Activated T-helper 1 cell treated with anti-CD3 and anti-CD28 coated beads, Interleukin-2, amount 50 U/mL, for 16 hours (primary cell): ENCODE measurements at places on chromosomes 7 and 10.

- no peak for DNase-seq
Observed at GRCh38 chr7:99806839-99807478, 20.9 kb upstream of the CYP3A43 start.

DNA sequence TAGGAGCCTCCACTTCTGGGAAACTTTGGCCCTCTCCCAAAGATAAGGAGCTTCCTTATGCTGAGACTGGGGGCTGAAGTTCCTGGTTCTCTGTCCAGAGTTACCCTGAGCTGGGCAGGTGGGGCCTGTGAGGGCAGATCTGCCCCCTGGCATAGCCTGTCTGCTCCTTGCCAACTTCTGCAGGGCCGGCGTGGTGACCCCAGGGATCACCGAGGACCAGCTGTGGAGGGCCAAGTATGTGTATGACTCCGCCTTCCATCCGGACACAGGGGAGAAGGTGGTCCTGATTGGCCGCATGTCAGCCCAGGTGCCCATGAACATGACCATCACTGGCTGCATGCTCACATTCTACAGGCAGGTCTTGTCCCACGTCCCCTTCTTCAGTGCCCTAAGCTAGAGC lies 4.3 kb downstream of the SFXN3 start:
- no peak for DNase-seq

DNA sequence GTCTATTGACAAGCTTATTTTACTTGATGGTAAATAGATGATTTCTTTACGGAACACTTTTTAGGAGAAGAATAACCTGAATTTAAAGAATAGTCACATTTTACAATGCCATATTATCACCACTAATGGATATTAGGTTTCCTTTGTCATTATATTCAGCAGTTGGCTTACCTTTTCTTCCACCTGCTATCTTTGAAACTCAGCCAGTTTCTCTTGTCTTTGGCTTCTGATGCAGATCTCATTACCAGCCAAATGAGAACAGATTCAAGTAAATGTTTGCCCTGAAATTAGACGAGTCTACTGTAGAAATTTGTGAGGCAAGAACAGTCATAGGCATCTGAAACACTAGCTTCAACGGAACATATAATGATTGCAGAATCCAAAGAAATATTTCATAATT lies 85.5 kb upstream of the OIT3 start:
- DNase-seq, result no peak

DNA sequence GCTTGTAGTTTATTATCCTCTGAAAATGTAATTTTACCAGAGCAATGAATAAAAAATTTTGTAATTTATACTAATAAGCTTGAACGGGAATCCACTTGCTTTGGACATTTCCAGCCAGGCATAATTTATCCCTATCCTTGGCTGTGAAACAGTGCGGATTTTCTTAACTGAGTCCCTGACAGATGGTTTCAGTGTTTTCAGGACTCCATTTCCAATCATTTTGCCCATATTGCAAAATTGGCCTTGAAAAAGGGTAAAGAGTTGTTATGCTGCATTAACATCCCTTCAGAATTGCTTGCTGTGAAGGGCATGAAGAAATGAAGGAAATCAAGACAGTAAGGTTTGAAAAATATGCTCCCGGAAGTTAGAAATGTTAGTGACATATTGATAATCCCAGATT lies 57.7 kb downstream of the NXPH1 start:
- DNase-seq, result no peak

GRCh38 chr7:99975782-99976521 lies at the start of gene AZGP1:
AZGP1 (minus strand) TSS chr7:99976031; CDS start chr7:99976020, 11 bp downstream.
- DNase-seq, result no peak

DNA sequence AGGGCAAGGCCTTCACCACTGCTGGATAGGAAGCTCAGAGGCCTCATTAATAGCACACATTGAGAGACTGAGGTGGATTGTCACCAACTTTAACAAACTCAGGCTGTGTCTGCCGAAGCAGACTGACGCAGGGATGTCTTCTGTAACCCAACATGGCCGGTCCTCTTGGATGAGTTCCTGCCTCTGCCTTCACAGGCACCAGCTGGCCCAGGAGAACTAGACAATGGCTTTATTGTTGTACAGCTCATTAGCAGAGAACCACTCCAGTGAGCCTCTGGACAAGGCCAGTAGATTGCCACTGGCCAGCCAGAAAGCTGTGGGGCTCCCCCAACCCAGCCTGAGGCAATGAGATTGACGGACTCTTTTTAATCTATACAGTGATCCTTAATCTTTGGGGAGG lies 9.4 kb downstream of the NODAL start:
- no peak for DNase-seq

GRCh38 chr10:123831259-123831658 lies 60.3 kb downstream of the CPXM2 start:
- no peak for DNase-seq

GRCh38 chr10:24645784-24646183 lies 77.9 kb downstream of the ARHGAP21 start:
- no peak for DNase-seq

GRCh38 chr10:11106621-11107374 lies 89.1 kb downstream of the CELF2 start:
- DNase-seq, result no peak

DNA sequence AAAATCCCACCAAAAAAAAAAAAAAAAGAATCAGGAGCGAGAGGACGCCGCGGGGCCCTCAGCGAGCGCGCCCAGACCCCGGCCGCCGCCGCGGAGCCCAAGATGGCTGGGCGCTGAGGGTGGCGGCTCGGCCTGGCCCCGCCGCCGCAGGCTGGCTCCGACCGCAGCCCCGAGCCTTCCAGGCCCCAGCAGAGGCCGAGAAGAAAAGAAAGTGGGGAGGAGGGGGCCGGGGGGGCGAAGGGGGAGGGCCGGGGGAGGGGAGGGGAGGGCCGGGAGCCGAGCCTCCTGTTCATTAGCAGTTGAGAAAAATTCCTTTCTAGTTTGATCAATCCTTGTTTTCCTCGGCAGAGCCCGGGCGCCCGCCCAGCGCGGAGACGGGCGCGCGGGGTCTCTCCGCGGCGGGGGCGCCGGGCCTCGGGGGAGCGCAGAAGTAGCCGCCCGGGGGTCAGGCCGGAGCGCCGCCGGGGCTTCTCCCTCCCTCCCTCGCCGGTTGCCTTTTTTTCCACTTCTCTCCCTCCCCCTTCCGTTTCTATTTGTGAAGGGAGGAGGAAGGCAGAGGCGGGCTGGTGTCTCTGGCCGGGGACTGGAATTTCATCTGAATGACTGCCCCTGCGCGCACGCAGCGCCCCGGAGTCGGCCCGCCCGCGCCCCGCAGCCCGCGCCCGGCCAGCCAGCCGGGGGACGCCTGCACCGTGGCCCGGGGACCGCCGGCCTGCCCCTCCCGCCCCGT lies 778 bp upstream of the TRIM8 start:
- DNase-seq, result no peak

- no peak for DNase-seq
Observed at GRCh38 chr10:12583891-12584595, 234.7 kb downstream of the CAMK1D start.

- no peak for DNase-seq
Observed at GRCh38 chr7:5282543-5283316, at the start of gene SLC29A4. SLC29A4 (plus strand) TSS chr7:5282943; CDS start chr7:5287817, 4,874 bp downstream.

DNA sequence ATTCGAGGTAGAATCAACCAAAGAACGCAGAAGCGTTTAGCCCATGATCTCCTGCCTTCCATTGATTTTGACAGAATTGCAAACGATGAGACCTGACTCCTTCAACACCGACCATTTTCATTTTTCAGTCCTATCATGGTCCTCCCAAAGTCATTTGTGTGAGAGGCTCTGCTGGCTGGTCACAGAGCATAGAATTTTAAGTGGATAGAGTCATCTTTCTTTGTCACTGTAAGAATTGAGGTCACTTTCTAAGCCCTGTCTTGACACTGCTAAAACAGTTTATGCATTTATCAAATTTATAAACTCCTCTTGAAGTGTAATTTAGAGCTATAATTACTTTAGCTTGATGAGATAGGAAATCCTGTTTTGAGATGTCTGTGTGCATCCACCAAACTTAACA lies 72.0 kb downstream of the UBE3C start:
- DNase-seq, result no peak

DNA sequence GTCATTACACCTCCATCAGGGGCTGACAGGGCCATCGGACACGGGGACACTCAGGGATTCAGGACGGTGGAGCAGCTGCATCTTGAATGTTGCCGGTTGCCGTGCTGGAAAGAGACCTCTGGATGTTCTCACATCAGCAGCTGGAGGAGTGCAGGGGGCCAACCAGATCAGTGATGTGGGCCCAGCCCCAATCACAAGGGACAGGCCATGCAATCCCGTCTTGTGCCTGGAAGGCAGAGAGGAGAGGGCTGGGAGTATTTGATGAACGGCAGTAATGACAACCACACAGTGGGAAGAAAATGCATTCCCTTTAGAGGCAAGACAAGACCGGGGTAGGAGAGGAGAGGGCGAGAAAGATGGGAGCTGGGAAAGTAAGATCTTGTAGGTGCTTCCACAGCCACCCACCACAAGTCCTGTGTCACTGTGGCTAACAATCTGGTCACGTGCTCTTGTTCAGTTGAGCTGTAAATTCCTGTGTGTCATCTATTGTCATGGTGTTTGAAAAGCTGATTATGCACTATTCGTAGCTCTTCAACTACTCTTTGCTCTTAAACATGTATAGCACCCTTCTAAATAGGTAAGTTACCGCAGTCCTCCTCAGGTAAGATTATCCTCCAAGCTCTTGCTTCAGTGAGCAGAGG lies 85.9 kb upstream of the LEP start:
- DNase-seq, result no peak

- no peak for DNase-seq
Observed at GRCh38 chr7:155507576-155507975, 38.8 kb downstream of the CNPY1 start.

DNA sequence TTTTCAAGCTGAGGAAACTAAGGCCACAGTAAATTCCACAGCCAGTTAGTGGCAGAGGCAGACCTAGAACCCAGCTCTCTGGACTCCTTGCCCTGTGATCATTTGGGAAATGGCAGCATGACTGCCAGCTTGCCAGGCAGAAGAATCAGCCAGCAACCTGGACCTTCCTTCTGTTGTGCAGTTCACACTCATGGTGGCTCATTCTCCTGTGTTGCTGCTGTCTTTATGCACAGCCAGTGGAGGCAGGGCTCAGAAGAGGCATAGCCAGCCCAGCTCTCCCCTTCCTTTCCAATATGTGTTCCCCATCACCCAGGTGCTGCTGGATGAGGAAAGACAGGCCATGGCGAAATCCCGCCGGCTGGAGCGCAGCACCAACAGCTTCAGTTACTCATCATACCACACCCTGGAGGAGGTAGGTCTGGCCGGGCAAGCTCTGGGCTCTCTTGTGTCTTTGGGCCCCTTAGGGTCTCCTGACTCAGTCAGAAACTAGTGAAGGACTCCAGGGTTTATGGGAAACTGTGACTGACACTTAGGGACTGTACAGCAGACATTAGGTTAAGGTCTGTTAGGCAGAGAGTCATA lies 14.8 kb downstream of the CPA5 start:
- DNase-seq, result no peak

- no peak for DNase-seq
Observed at GRCh38 chr10:26485150-26485941, 47.2 kb downstream of the APBB1IP start.

DNA sequence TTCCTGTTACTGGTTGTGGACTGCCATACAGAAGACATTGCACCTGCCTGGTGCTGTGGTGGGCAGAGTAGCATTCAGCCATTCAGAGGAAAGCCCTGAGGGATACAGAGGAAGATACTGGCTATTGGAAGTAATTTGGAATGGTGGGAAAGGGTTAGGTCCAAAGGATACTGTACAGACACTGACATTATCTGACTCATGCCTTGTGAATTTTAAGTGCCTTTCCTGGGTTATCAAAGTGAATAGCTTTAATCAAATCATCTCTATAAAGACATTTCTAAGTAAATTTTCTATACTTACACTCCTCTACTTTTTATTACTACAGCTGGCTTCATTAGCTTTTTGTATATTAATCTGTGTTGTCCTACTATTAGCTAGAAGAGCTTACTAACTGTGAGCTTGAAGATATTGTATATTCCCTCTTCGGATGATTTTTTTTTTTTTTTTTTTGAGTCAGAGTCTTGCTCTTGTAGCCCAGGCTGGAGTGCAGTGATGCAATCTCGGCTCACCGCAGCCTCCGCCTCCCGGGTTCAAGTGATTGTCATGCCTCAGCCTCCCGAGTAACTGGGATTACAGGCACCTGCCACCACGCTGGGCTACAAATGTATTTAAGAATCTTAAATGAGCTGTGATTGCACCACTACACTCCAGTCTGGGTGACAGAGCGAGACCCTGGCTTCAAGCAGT lies 186.5 kb downstream of the ADK start:
- no peak for DNase-seq

DNA sequence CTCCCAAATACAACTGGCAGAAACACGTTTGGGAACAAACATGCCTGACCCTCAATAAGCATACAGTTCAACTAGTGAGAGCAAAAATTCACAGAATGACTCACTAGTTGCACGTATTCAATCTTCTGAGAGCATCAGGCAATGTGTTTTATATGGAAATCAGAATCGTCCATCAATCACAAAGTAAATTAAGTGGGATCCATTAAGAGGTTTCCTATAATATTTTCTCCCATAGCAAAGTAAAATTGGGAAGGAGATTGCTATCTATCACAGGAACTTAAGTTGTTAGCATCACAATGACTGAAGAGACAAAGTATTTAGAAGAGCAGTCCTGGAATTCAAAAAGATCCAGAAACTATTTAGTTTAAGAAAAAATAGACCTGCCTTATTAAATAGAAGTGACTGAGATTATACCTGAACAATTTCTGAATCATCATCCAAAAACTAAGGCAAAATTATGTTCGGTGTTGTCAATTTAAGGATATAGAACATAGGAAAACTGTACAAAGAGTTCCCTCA lies 28.3 kb downstream of the INHBA start:
- no peak for DNase-seq

GRCh38 chr10:3873728-3874461 lies 88.9 kb upstream of the KLF6 start:
- DNase-seq, result no peak

- DNase-seq, result no peak
Observed at GRCh38 chr7:115631782-115632181, 398.8 kb downstream of the TFEC start.

DNA sequence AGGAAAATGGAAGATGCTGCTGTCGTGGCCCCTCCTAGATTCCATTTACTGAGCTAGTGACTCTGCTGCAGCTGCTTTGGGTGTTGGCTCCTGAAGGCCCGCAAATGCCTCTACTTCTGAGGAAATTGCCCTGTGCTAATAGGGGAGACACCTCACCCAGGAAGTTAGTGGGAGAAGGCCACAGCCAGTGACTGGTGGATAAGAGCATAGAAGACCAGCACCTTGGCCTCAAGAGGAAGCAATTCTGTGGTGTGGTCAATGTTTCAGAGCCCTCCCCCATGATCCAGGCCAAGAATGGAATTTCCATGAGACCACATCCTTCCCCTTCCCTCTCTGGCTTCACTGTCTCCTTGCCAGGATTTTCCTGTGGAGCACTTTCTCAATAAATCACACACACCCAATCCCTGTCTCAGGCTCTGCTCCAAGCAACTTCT lies 25.0 kb upstream of the FZD1 start:
- DNase-seq, result no peak

GRCh38 chr10:4688601-4689000 lies 137.4 kb upstream of the AKR1E2 start:
- no peak for DNase-seq
